ENCODE measurements at places on chromosomes 2 and 18.

GRCh38 chr2:233247116-233247515 lies 4.4 kb upstream of the ATG16L1 start:
- no peaks in the 10 kb centered on the region for H3K27me3 ChIP-seq
- no peak overlapping the region for H3K4me3 ChIP-seq
- H3K27ac ChIP-seq: peak overlapping the region; percentile 37
- no peak for DNase-seq
- no peaks in the 10 kb centered on the region for H3K36me3 ChIP-seq

DNA sequence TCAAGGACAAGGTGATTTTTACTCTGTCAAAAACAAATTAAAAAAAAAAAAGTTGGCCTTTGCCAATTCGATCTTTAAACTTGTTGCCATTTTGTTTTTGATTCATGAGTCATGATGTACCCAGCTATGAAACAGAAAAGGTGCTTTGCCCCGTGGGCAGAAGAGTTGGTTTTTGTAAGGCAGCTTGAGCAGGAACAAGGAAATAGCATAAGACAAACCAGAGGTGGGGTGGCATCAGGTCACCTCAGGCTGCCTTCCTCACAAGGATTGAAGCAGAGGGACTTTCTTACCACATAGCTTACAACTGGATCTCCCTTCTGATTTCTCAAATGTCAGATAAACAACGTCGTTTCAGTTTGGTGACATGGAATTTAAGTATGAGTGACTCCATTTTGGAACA lies 123.8 kb downstream of the ARL4C start:
- H3K4me1 ChIP-seq: peaks cover 11% of the 10 kb centered on the region
- no peak overlapping the region for H3K27ac ChIP-seq
- H3K27me3 ChIP-seq: peaks cover 27% of the 10 kb centered on the region

DNA sequence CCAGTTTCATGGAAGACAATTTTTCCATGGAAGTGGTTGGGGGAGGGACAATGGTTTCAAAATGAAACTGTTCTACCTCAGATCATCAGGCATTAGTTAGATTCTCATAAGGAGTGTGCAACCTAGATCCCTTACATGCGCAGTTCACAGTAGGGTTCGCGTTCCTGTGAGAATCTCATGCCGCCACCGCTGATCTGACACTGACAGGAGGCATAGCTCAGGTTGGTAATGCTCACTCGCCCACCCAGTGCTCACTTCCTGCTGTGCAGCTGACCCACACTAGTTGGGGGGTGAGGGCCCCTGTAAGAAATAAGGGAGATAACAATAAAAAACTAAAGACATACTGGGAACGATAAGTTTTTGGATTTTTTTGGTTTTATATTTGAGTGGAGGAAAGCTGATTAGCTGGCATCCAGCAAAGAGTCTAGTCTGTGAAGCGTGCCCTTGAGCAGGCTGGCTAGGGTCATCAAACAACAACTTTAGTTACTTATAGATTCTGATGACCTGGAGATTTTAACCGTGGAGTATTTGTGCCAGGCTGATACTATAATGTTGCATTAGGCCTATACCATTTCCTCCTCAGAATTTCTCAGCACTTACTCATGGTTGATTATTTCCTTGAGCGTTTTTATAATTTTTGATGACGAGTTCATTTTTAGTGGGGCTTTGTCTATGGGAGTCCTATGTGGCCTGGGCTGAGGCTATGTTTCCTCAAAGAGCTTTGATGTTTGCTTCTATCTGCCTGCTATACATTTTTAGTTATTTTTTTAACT lies 6.3 kb upstream of the MCFD2 start:
- H3K27ac ChIP-seq: no peak overlapping the region
- H3K27me3 ChIP-seq: no peaks in the 10 kb centered on the region
- DNase-seq: no peak
- no peak overlapping the region for H3K4me3 ChIP-seq

GRCh38 chr2:70985956-70986355 lies 7.5 kb downstream of the ANKRD53 start:
- H3K4me3 ChIP-seq: no peak overlapping the region
- DNase-seq: no peak
- H3K36me3 ChIP-seq: peaks cover 52% of the 10 kb centered on the region
- H3K27ac ChIP-seq: peak overlapping the region; percentile 3
- no peaks in the 10 kb centered on the region for H3K27me3 ChIP-seq
- peaks cover 19% of the 10 kb centered on the region for H3K4me1 ChIP-seq

- H3K27me3 ChIP-seq: peaks cover 29% of the 10 kb centered on the region
- no peaks in the 10 kb centered on the region for H3K4me1 ChIP-seq
- no peak overlapping the region for H3K4me3 ChIP-seq
- H3K36me3 ChIP-seq: no peaks in the 10 kb centered on the region
Observed at GRCh38 chr18:48375150-48375800, 33.9 kb downstream of the ZBTB7C start.

DNA sequence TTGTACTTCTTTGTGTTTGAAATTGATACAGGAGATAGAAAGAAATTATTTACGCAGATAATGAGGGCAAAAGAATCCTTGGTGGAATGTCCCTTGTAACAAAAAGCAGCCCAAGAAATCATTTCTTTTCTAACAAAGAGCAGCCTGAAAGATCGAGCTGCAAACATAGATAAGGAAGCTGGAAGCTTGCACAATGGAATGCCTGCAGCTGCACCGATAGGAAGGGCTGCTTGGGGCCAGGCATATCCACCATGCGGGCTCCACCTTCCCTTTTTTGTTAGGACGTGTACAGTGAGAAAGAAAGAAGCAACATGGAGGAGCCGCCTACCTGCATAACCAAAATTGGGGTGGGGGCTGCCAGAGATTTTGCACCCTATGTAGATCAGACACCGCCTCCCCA lies 568.7 kb downstream of the METTL4 start:
- no peaks in the 10 kb centered on the region for H3K4me1 ChIP-seq
- no peaks in the 10 kb centered on the region for H3K36me3 ChIP-seq
- H3K27ac ChIP-seq: no peak overlapping the region
- no peaks in the 10 kb centered on the region for H3K27me3 ChIP-seq

DNA sequence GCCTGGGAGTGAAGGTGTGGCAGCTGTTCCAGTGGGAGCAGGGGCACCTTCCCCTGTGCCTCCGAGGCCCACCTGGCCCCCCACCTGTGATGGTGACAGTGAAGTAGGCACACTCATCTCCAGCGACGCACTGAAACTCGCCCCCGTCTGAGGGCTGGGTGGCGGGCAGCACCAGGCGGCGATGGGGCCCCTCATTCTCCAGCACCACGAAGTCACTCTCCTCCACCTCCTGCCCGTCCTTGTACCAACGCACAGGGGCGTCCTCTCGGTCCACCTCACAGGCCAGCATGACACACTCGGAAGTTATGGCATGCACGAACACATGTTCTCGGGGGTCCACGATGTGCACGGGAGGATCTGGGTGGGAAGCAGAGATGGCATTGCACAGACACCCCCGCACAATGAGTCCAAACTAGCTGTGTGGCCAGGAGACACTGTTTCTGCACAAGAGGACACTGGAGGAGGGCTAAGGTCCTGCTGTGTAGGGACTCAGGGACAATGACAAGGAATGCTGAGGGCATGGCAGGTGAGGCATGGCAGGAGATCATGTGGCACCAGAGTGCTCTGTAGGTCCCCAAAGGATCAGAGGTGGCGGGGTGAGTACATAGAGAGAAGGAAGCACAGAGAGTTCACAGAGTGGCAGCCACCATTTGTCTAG lies 7.9 kb downstream of the OBSL1 start:
- peak overlapping the region; percentile 15 for H3K27ac ChIP-seq
- H3K36me3 ChIP-seq: no peaks in the 10 kb centered on the region
- no peak overlapping the region for H3K4me3 ChIP-seq
- no peak for DNase-seq
- H3K27me3 ChIP-seq: peaks cover 58% of the 10 kb centered on the region

DNA sequence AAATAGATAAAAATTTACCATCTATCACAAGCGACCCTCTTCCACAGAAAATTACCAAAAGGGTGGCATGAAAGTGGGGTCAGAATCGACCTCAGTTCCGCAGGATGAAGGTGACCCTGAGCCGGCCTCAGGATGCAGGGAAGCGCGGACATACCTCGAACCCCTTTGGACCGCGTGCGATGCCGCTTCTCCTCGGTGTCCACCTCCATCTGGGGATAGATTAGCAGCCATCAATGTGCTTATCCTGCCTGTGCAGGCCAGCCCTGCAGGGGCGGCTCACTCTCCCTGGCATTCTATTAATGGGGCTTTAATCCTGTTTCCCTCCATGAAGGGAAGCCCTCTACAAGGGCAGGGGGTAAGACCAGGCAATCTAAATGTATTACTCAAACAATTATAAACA lies 235.3 kb upstream of the PXDN start:
- no peak overlapping the region for H3K27ac ChIP-seq
- H3K4me3 ChIP-seq: no peak overlapping the region
- no peaks in the 10 kb centered on the region for H3K4me1 ChIP-seq
- H3K27me3 ChIP-seq: no peaks in the 10 kb centered on the region
- H3K36me3 ChIP-seq: no peaks in the 10 kb centered on the region
- no peak for DNase-seq

GRCh38 chr2:3065928-3066327 lies 311.7 kb downstream of the EIPR1 start:
- H3K4me1 ChIP-seq: no peaks in the 10 kb centered on the region
- no peak overlapping the region for H3K4me3 ChIP-seq
- no peak for DNase-seq
- H3K27ac ChIP-seq: no peak overlapping the region
- H3K27me3 ChIP-seq: no peaks in the 10 kb centered on the region

- no peaks in the 10 kb centered on the region for H3K4me1 ChIP-seq
- H3K27me3 ChIP-seq: no peaks in the 10 kb centered on the region
- no peak overlapping the region for H3K4me3 ChIP-seq
- no peaks in the 10 kb centered on the region for H3K36me3 ChIP-seq
Observed at GRCh38 chr2:16092861-16093638, 152.7 kb downstream of the MYCN start.

DNA sequence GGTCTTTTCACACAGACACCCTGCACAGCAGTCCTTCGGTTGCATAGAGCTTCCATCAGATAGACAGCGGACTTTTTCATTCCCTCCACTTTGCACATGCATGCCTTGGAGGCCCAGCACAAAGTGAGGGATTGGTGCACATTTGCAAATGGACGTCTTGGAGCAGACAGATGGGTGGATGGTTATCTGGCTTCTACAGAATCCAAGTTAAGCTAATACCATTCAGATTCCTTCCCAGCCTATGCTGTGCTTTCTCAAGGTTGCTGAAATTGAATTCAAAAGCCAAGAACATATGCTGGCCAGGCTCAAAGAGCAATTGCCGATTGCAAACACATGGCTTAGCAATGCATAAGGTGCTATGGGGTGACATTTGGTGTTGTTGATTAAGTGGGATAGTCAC lies 186.4 kb downstream of the VAPA start:
- no peak for DNase-seq
- H3K27ac ChIP-seq: no peak overlapping the region
- no peaks in the 10 kb centered on the region for H3K36me3 ChIP-seq
- peaks cover 6% of the 10 kb centered on the region for H3K27me3 ChIP-seq

DNA sequence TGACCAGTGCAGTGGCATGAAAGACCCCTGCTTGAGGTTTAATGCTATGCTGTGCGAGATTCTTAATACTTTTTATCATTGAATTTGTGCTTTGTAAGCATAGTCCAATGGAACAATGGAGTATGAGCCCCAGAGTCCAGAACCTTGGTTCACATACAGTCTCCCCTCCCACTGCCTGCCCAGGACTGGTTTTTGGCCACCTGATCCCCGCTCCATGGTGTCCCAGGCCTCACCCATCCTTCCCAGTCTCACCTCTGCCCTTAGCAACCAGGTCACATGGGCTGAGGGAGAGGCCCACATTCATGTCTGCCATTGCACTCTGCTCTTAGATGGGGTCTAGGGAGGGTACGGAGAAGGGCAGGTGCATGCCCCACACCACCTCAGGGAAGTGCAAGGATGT lies 6.3 kb downstream of the PDE11A start:
- DNase-seq: no peak
- no peak overlapping the region for H3K4me3 ChIP-seq
- H3K36me3 ChIP-seq: no peaks in the 10 kb centered on the region
- no peaks in the 10 kb centered on the region for H3K4me1 ChIP-seq
- H3K27me3 ChIP-seq: peaks cover 20% of the 10 kb centered on the region

DNA sequence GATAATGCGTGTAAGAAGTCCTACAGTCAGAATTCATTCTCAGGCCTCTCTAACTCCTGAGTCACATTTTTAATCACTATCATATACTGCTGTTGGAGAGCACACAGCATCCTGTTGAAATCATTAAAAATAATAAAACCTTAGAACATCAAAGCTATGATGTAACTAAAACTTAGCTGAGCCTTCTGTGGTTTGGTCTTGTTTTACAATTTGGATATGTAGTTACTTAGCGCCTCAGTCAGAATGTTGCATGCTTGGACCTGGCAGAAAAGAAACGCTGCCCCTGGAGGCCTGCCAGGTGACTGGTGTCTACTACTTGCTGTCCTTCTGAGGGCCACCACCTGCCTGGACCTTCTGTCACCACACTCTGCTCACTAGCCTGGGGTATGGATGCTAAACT lies 261.1 kb upstream of the RASGRP3 start:
- no peaks in the 10 kb centered on the region for H3K36me3 ChIP-seq
- no peak overlapping the region for H3K27ac ChIP-seq
- DNase-seq: no peak
- peaks cover 3% of the 10 kb centered on the region for H3K27me3 ChIP-seq
- peaks cover 5% of the 10 kb centered on the region for H3K4me1 ChIP-seq

DNA sequence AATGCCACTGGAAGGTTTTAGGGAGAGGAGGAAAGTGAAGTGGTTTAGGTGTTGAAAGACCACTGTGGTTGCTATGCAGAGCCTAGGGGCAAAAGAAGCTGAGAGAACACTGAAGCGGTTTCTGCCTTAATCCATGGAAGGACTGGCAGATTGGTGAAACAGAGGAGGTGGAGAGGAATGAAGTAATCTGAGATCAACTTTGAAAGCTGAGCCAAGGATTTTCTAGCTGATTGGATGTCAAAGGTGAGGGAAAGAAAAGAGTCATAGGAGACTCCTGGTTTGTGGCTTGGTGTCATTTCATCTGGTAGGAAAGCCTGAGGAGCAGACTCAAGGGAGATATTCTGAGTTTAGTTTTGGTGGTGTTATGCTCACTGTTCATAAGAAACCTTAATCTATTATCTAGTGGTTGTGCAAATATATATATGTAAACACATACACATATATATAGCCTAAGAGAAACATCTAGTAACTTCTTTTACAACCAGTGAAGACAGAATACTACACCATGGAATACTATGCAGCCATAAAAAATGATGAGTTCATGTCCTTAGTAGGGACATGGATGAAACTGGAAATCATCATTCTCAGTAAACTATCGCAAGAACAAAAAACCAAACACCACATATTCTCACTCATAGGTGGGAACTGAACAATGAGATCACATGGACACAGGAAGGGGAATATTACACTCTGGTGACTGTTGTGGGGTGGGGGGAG lies 134.1 kb upstream of the CREB1 start:
- DNase-seq: no peak
- peaks cover 2% of the 10 kb centered on the region for H3K36me3 ChIP-seq
- no peak overlapping the region for H3K4me3 ChIP-seq
- H3K27ac ChIP-seq: no peak overlapping the region

GRCh38 chr2:221569871-221570270 lies 2.2 kb downstream of the EPHA4 start:
- peaks cover 57% of the 10 kb centered on the region for H3K27me3 ChIP-seq
- H3K4me3 ChIP-seq: peak overlapping the region; percentile 37
- H3K27ac ChIP-seq: no peak overlapping the region
- H3K36me3 ChIP-seq: peaks cover 3% of the 10 kb centered on the region
- H3K4me1 ChIP-seq: peaks cover 53% of the 10 kb centered on the region

GRCh38 chr2:147222506-147222905 lies 622.3 kb upstream of the ACVR2A start:
- no peak overlapping the region for H3K4me3 ChIP-seq
- no peak for DNase-seq

Data from stimulated activated naive B cell treated with anti-CD40 and anti-IgM and Interleukin-4, amounts not matched to agents 10 μg/mL and 1 μg/mL and 100 μg/mL, for 72 hours (primary cell).